ENCODE measurements at places on chromosomes 6 and 20.

DNA sequence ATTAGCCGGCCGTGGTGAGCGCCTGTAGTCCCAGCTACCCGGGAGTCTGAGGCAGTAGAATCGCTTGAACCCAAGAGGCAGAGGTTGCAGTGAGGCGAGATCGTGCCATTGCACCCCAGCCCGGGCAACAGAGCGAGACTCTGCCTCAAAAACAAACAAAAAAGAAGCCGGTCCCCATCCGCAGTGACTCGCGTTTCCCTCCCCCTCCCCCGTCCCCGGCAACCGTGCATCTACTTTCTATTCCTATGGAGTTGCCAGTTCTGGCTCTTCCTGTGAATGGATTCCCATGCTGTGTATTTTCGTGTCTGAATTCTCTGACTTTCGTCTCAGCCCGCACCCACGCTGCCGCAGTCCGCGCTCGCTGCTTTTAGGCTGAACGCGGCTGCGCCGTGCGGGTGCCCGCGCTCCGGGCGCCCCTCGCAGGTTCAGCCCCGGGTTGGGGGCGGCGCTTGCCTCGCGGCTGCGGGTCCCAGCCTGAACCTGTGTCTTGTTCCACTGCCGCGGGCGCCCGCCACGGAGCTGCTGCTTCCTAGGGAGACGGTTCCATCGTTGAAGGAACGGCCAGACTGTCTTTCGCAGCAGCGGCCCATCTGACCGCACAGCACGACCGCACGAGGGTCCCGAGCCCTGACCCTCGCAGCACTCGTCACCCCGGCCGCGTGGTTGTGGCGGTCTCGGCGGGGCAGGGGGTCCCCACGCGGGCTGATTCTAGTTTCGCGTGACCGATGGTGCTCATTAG, 1.1 kb upstream of the MRGBP start:
- DNase-seq, result peak; percentile 27

GRCh38 chr6:124868481-124868880, 93.8 kb upstream of the RNF217 start:
- DNase-seq, result no peak

DNA sequence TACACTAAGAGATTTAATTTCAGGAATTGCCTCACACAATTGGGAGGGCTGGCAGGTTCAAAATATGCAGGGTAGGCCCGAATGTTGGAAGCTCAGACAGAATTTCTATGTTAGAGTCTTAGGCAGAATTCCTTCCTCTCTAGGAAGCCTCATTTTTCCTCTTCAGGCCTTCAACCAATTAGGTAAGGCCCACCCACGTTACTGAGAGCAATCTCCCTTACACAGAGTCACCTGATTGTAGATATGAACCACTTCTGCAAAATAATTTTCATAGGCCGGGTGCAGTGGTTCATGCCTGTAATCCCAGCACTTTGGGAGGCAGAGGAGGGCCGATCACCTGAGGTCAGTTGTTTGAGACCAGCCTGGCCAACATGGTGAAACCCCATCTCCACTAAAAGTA, 50.2 kb upstream of the HIVEP1 start:
- DNase-seq, result no peak

DNA sequence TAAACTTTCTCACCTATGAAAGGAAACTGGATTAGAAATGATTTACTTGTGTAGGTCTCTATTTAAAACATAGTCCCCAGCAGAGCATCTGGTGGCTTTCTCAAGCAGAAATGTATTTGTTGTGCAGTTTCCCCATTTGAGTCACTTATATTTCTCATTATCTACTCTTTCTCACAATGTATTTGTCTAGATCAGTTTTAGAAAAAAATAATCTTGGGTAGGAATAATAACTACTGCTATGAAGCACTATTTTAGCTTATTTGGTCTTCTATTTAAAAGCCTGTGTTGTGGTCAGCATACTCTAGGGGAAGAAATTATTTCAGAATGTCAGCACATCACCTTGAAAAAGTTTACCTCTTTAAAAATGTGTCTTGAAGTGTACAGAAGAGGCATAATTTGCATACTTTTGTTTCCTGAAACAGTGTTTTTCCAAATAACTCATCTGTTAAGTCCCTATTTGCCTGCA, 60.9 kb upstream of the PRL start:
- no peak for DNase-seq

DNA sequence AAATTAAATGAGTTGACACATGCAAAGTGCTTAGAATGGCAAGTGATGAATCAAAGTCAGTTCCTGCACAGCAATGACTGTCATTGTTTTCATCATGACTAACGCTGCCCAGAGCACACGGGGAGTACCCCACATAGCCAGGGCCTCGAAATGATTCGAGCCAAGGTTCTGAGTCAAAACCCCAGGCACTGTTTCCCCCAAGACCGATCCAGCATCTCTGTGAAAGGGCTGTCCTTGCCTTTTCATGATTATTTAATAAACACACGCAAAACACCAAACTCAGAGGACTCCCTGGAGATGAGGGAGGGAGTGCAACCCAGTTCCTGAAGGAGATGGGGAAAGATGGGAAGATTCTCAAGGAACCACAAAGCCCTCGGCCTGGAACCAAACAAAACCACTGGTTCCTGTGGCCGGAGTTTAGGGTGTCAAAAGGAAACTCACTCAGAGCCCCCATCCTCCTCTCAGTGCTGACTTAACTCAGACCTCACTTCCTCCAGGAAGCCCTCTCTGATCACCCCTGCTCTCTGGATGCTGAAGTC, 3.8 kb downstream of the PREX1 start:
- no peak for DNase-seq

DNA sequence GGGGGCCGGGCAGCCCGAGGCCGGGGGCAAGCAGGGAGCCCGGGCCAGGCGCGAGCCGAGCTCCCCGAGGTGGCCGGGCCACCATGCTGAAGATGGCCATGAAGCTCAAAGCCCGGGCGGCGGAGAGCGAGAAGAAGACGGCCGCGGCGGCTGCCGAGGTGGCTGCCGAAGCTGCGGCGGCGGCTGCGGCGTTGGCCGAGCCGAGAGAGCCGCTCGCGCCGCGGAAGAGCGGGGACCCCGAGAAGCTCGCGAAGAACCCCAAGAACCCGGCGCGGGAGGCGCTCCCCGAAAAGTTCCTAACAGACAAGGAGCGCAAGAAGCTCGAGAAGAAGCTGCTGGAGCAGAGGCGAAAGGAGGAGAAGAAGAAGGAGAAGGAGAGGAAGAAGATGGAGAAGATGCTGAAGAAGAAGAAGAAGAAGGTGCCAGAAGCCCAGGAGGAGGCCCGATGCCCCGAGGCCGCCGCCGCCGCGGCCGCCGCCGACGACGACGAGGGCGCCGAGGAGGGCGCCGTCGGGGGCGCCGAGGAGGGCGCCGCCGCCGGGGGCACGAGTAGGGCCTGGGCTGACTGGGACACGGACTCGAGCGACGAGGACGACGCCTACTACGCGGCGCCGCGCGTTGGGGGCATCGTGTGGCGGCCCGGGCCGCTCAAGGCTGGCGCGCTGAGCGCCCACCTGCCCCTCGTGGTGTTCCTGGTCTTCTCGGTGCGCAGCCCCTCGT, 37.4 kb downstream of the GNAS start:
- DNase-seq, result no peak

GRCh38 chr6:22467645-22468044, 101.7 kb upstream of the HDGFL1 start:
- DNase-seq, result no peak

- DNase-seq, result peak; percentile 56
Measured at GRCh38 chr6:35318196-35319171, 20.9 kb downstream of the DEF6 start.

DNA sequence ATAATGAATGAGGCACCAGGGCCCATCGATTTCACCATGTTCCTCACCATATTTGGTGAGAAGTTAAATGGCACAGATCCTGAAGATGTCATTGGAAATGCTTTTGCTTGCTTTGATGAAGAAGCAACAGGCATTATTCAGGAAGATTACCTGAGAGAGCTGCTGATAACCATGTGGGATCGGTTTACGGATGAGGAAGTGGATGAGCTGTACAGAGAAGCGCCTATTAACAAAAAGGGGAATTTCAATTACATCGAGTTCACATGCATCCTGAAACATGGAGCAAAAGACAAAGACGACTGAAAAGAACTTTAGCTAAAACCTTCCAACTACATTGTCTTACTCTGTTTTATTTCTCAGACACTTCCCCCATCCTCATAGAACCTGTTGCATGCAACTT, 21.6 kb upstream of the ZBTB22 start:
- no peak for DNase-seq

DNA sequence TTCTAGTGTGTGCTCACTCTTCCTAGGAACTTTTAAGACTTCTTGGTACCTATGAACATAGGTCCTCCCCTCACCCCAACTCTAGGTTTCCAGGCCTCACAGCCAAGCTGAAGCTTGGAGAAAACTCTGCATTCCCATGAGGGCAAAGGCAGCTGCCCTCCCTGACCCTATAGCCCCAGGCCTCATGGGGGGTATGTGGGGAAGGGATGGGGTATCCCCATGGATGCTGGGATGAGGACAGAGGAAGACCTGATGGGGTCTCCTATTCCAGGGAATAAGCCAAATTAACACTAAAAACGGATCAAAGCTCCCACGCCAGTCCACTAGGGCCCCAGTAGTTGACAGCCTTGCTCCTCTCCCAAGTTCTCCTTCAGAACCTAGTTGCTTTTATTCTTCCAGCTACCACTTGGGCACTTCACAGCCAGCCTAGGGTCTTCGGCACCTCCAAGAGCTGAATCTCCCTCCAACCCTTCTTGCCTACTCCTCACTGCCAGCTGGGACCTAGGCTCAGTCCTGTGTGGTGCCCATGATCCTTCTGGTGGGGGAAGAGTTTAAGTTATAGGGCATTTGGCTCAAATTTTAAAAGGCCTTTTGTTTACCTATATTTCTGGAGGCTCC, 7.8 kb downstream of the TP53INP2 start:
- no peak for DNase-seq

GRCh38 chr6:2848851-2849250, 7.2 kb upstream of the SERPINB1 start:
- no peak for DNase-seq

DNA sequence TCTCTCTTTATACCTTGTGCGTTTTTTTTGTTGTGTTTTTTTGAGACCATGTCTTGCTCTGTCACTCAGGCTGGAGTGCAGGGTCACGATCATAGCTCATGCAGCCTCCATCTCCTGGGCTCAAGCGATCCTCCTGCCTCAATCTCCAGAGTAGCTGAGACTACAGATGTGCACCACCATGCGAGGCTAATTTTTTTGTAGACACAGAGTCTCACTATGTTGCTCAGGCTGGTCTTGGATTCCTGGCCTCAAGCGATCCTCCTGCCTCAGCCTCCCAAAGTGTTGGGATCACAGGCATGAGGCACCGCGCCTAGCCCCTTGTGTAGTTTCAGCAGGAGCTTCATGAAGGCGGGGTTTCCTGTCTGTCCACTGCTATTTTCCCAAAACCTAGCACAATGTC, 27.3 kb downstream of the PDRG1 start:
- no peak for DNase-seq

GRCh38 chr6:56708810-56709597, 66.3 kb upstream of the DST start:
- DNase-seq, result peak; percentile 48

GRCh38 chr6:137705160-137706082, 161.6 kb upstream of the TNFAIP3 start:
- no peak for DNase-seq

GRCh38 chr6:163708466-163708865, 293.9 kb downstream of the QKI start:
- DNase-seq, result no peak

DNA sequence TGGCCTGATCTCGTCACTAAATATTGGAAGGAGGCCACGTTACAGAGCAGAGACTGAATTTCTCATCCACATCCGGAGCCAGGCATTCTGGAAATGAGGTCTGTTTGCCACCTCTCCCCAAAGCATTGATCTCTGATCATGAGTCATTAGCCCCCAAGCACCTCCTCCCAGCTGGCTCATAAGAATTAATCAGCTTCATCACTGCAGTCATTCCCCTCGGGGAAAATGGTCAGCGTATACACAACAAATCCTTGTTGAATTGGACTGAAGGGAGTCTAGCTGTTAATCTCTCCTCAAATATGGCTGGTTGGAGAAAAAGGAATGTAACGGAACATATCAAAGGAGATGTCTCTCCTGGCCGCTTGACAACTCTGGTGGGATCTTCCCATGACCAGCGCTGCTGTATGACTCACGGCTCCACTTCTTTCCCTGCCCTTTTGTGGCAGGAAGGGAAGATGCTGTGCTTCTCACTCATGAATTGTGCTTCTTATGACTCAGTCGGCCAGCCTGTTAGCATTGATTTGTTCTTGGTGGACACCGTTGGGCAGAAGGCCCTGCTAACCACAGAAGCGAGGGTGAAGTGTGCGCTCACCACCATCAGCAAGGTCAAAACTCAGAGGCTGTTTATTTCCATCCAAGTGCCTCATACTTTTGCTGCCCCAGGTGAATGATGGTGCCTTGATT, 76.7 kb downstream of the RNF182 start:
- no peak for DNase-seq

DNA sequence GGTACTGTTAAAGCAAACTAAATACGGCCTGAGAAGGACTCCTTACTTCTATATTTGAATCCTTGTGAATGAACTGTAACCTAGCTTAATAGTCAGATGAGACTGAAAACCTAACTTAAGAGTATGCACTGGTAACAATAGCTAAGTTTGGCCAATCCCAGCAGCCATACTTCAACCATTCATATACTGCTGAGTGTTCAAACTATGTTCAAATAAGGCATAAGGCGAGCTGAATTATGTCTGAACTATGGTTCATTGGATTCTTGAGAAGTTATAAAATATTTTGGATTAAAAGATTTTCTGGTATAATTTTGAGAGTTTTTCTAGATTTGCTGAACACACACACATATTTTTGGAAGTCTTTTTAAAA, 2.2 kb downstream of the SMPDL3A start:
- DNase-seq, result no peak

DNA sequence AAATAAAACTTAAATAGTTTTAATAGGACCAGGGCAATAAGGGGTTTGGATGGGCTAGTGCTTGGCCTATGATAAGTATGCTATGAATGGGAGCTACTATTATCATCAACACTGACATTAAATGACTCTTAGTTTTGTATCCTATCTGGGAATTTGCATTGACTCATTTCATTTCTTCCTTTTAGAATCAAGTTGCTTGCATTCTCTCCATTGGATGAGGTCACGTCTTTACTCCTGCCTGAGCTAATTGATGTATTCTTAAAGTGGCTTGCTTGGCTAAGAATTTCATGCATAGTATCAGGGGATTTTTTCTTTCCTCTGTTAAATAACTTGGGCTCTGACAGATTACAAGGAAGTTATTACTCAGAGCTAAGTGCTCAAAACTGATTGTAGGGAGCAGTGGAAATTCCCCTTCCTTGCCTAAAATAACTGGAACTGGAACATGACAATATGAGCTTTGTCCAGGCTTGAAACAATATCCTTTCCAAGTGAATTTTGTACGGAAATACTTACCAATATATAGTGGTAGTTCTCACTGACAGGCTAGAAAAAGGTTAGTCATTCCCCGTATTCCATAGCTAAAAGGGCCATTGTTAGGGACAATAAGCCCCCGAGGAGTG, 169.9 kb downstream of the BCAS1 start:
- no peak for DNase-seq

DNA sequence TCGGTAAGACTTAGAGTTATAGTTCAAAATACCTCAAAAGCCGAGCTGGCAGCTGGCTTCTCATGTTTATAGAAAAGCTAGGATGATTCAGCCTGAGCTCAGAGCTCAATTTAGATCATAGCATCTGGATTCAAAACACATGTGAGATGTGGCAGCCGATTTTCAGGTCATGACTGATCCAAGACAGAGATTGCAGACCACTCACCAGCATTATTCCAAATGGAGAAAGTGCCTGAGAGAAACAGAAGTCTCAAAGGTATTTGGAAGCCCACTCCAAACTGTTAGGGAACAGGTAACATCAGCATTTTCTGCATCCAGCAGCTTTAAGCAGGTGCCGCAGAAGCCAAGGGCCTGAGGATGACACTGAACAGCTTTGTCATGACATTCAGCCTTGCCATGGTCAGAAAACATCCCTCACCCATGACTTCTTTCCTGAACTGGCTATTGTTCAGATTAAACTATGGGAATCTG, 102.2 kb downstream of the BACH2 start:
- DNase-seq, result no peak
